ENCODE measurements at places on chromosomes 1 and 21.

DNA sequence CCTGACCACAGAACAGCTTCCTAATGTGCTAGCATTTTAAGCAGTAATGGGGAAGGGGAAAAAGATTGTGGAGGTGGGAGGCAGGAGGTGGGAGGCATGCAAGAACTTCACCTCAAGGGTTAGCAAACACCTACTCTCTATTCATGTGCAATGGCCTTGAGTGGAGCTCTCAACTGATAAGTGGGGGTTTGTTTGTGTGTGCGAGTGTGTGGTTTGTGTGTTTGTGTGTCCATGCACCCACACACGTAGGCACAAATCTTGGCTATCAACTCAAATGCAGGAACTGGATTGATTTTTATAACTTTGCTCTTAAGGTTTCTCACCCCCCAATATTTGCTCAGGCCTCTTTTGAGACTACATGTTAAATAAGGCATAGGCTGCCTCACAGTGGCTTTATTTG lies 78.6 kb downstream of the SYT6 start:
- DNase-seq, result no peak

DNA sequence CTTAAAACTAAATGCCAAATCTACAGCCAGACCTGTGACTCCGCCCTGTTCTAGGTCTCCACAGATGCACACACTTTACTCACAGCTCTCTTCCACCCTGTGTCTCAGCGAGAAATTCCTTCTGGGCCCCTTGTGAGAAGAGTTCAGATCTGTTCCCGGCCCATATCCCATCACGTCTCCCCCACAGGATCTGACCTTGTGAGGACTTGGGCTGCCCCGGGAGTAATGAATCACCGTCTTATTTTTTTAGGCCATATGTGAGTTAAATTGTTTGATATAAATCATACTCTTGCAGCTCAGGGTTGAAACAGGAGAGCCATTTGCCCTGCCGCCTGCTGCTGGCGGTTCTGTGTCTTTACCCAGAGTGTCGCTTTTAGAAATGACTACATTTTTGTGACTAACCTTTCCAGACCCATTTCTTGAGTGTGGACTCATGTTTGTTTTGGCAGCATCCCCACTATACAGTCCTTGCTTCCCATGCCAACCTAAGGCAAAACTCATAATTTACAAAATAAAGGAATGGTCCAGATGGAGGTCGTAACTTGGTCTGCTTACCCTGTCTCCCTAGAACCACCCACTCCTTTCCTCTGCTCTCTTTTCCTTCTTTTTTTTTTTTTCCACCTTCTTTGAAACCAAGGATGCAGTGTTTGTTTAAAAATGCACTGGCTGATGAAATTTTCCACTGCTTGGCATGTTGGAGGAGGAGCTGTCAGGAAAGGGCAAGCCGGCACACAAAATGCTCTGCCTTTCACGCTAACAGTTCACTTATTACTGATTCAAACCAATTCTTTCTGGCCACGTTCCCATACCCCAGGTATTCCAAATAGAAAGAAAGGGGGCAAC lies 98.0 kb upstream of the C1orf105 start:
- no peak for DNase-seq

- DNase-seq, result no peak
Observed at GRCh38 chr1:100757946-100758345, 38.4 kb downstream of the VCAM1 start.

DNA sequence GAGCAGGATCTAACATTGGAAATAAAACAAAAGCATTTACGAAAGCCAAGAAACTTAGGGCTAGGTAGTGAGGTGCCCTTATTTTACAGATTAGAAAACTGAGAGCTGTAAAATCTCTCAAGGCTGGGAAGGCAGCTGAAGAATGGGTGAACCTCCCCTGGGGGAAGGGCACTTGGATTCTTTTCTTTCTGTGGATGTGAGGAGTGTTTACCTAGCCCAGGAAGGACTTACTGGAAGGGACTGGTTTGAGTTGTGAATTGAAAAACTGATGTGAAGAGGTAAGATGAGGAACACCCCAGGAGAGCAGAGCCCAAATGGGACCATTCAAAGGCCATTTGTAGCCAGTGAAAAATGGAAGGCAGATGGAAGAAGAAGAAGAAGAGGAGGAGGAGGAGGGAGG lies 74.7 kb upstream of the NGF start:
- no peak for DNase-seq

- DNase-seq, result no peak
Observed at GRCh38 chr1:210696709-210697108, 368.0 kb downstream of the HHAT start.

DNA sequence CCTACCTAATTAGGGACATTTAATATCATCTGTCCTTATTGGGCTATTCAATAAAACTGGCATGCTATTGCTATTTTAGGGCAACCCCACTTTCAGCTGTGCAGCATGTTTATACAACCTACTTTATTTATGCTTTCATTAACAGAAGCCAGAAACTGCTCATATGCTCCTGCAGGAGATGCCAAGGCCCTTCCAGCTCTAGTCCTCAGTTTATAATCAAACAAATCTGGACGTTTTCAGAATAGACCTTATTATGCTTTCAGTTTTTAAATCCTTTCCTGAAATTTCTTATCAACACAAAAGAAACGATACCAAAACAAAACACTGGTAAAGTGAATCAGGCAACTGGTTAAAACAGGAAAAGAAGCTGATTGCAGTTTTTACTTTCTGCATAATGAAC lies 53.2 kb downstream of the PTGS2 start:
- DNase-seq, result no peak

- DNase-seq, result no peak
Observed at GRCh38 chr1:21330544-21330943, 40.3 kb upstream of the ECE1 start.

DNA sequence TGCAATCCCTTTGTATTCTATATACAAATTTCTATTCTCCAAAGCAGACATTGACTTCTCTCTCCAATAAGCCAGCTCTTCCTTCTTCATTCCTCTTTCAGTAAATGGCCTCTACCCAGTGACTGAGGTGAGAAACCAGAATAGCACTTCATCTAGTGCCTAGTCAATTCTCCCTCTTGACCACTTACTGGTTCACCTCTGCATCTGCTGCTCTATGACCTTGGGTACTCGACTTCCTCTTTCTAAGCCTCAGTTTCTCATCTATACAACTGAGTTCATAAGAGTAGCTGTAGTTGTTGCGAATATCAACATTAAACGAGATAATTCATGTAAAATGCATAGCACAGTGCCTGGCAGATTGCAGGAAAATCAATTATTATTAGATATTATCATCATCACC lies 12.4 kb downstream of the LYST start:
- DNase-seq, result no peak

DNA sequence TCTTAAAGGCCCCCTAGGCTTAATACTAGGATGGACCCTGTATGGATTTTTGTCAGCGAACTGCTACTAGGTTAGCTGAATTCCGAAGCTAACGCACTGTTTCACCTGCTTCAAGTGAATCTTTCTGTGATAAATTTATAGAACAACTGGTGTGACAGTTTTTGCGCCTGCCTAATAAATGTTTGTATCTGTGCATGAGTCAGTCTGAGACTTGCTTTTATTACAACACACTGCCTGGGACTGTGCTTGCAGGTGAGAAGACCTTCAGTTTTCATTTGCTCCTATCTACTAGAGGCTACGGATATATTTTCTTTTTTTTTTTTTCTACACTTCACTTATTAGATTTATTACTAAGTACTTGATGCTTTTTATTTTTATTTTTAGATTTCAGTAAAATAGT lies 420.9 kb downstream of the SMYD3 start:
- no peak for DNase-seq

DNA sequence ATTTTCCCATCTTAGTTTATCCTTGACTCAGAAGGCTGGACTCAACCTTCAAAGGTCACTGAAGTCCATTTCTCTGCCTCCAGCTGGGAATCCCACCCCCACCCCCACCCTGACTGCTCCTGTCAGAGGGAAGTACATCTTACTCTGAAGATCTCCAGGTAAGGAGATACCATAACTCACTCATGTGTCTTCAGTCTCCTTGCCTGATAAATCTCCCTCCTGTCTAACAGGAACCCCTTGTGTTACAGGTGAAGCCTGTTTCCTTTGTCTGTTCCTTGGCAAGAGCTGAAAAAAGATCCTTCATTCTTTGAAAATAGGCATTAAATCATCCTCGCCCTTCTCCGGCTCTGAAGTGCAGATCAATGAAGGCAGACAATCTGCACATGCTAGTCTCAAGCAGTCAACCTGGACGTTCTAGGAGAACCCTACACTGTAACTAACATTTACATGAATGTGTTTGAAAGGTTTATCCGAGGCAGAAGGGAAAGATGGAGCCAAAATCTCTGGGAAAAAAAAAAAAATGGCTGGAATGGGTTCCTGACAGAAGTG lies 250.6 kb downstream of the TM2D1 start:
- no peak for DNase-seq

GRCh38 chr1:108072776-108073175 lies 107.8 kb upstream of the VAV3 start:
- no peak for DNase-seq

- no peak for DNase-seq
Observed at GRCh38 chr1:95309031-95309471, 75.0 kb downstream of the RWDD3 start.

DNA sequence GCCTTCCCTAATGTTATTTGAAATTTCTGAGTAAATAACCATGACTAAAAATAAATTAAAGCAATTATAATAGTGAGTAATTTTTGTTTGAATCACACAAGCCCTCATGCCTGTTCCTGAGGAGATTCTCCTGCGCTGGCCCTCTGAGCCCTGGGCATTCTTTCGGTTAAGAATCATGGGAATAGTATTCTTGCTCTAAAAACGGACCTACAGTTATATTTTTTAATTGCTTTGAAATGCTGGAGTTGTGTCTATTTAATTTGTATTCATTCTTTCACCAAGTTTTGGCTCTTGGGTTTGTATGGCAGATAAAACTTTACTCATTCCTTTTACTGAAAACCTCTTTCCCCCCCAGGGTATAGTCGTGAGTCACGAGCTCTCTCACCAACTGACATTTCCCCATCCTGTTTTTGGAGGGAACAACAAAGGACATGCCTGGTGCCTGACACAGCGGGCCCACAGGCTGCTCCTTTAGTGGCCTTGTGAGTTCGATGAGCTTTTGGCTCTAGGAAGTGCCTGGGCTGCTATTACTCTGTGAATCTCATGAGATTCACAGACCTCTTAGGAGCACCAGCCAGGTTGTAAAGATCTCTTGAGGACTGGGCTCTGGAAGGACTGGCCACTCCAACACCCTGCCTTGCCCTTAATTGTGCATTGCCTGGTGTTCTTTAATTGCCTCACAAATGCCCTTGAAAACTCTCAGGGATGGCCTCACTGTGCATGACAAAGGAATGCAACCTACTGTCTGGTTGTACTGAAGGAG lies 58.6 kb downstream of the DDR2 start:
- no peak for DNase-seq

GRCh38 chr1:201147396-201148015 lies 6.8 kb downstream of the TMEM9 start:
- DNase-seq, result no peak

DNA sequence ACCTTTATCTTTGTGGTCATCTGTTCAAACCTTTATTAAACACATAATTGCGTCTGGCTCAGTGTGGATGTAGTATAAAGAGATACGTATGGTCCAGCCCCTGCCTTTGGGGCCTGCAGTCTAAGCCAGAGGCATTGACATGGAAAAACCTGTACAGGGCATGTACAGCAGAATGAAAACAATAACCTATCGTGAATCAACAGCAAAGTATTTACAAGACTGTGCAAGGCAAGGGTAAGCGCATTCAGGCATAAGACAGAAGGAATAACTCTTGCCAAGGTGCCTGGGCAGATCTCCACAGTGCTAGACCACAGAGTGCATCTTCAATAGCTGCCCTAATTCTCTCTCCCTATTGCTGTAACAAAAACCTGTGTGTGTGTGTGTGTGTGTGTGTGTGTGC lies 35.5 kb downstream of the KIRREL1 start:
- no peak for DNase-seq

- DNase-seq, result peak; percentile 66
Observed at GRCh38 chr1:3597599-3597964, 13.7 kb downstream of the MEGF6 start.

DNA sequence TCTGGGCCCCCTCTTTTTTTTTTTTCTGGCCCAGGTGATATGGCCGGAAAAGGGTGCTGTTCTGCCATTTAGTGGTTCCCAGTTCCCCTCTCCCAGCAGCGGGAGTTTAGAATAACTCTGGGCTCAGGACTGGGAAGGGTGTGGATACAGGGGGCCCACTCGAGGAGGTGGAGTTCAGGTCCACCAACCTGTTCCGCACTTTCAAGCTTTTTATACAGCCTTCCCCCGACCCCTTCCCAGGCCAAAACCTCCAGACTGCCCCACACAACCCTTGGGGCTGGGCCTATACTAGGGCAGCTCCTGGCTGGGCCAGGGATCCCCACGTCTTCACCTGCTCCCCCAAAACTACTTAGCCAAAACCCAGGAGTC lies 402 bp downstream of the PLEKHG5 start:
- DNase-seq, result no peak

- no peak for DNase-seq
Observed at GRCh38 chr1:42429603-42430002, 26.2 kb downstream of the ZMYND12 start.

- no peak for DNase-seq
Observed at GRCh38 chr1:114310695-114311271, 157.1 kb upstream of the SYT6 start.

Measured in activated T-cell treated with anti-CD3 and anti-CD28 coated beads, Interleukin-2, amount 50 U/mL, for 24 hours (primary cell).